Renal cortical epithelial cell (primary cell): ENCODE measurements at places on chromosomes 6 and 20. TPM values are rescaled to one million over a fixed set of nuclear protein-coding genes. Genes with fewer than 3 reads are reported as not detected.

GRCh38 chr6:14026831-14027539 lies 90.6 kb upstream of the CD83 start:
- DNase-seq = no peak

DNA sequence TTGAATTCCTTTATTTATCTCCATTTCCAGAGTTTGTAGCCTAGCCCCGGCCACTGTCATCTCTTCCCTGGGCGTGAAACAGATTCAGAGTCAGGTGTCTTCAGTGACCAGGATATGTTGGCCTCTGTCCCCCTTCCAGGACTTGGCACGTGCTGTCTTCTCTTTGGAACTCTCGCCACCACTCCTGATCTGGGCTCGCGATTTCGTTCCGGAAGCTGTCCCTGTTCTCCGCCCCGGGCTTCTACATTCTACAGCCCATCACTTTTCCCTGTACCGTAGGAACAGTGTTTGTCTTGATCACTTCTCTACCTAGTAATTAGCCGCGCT lies 739 bp downstream of the GSS start:
- no peak for DNase-seq

DNA sequence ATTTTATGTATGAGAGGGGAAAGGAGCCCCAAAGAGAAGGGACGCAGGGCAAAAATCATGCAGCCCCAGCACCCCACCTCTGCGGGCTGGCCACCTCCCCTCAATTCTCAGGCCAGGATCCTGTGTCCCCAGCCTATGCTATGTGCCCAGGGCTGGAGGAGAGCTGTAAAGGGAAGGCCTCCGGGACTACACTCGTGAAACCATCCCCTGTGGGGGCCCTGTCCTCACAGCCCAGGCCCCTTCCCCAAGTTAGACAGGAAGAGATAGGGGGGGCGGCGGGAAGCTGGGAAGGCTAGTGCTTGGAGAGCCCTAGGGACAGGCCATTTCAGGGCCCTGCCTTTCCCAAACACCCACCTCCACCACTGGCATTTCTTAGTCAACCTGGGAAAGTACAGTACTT lies 1.4 kb upstream of the COL11A2 start:
- no peak for DNase-seq

- DNase-seq = no peak
Measured at GRCh38 chr6:141402489-141402888, 730.2 kb upstream of the GJE1 start.

Gene ANKEF1
- 5.2 and 11.5 TPM in 2 replicates for total RNA-seq
